ENCODE measurements at places on chromosomes 2 and 18.

GRCh38 chr2:121104721-121105141 lies 180.3 kb downstream of the TFCP2L1 start:
- DNase-seq: no peak

DNA sequence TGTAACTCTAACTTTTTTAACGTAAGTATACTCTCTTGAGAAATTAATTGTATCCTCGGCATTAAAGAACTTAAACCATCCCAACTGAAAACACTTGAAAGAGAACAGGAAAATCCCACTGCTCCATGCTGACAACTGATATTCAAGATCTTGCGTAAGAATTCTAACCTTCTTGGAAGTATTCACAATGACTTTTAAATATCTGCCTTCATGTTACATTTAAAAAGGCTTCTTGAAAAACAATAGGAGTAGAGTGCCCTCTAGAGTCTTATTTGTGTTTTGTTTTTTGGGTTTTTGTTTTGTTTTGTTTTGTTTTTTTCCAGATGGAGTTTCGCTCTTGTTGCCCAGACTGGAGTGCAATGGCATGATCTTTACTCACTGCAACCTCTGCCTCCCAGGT lies 65.4 kb upstream of the DNAJC10 start:
- peak; percentile 66 for DNase-seq

DNA sequence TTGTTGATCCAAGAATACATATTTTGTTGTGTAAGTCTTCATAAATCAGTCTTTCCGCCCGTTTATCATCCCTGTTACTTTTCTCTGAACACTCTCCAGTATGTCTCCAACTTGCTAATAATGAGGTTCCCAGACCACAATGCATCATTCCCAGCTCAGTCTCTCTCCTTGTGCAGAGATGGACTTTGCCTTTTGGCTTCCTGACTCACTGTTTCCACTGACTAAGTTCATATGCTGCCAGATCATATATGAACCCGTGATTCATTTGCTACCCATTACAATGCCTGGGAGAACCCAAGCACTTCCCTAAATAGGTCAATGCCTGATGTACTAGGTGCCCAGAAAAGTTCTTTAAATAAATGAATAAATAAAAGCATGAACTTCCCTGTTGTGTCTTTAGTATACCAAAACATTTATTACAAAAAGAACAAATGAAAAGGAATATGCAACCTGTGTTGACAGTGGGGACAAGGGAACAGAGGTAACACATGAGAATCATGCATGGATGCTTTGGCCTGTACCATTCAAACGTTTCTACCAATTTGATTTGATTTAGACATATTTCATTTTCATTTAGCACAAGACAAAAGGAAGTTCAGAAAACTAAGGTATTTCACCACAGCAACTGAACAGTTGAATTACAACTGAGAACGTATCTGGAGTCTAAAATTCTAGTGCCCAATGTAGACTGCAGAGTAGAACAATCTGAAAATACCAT lies 215.4 kb upstream of the HNRNPA3 start:
- peak; percentile 78 for DNase-seq

DNA sequence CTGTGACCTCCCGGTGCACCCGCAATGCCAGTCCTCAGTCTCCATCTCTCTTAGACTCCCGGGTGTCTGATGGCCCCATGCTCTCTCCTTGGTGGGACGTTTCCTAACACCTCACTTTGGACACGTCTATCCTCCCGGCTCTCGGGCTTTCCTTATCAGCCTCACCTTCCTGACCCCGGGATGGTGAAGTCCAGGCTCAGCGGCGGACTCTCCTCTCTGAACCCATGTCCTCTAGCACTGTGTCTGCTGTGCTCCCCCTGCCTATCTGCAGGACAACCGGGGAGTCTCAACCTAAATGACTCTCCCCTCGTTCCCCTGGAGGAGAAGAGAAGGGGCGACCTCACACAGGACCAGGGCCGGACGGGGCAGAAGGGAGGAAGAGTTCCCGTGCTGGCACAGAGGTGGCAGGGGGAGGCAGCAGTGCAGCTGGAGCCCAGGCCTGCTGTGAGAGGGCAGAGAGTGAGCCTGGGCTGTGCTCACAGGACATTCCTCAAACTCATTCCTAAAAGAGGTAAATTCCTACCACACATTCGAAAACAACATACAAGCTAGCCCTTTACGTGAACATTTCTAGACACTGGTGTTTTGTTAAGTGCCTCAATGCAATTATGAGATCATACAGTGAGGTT lies 41.9 kb downstream of the MBP start:
- DNase-seq: no peak

DNA sequence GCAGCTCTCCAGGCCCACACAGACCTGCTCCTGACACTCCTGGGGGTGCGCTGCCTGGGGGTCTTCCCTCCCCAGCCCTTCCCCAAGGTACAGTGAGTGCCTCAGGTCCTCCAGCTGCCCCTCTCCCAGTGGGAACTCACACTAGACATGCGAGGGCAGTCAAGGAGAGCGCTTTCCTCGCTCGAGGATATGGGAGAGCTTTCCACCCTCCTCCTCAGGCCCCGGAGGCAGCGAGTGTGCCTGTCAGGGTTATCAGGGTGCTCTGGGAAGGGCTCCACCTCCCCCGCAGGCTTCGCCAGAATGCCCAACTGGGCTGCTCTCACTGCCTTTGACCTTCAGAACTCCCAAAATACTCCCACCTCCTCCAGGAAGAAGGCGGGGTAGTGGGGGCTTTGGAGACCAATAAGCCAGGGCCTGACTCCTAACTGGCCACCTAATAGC lies 85.7 kb upstream of the LAPTM4A start:
- no peak for DNase-seq

- DNase-seq: no peak
These were observed 692.6 kb downstream of the ERBB4 start for GRCh38 chr2:211846036-211846400.

DNA sequence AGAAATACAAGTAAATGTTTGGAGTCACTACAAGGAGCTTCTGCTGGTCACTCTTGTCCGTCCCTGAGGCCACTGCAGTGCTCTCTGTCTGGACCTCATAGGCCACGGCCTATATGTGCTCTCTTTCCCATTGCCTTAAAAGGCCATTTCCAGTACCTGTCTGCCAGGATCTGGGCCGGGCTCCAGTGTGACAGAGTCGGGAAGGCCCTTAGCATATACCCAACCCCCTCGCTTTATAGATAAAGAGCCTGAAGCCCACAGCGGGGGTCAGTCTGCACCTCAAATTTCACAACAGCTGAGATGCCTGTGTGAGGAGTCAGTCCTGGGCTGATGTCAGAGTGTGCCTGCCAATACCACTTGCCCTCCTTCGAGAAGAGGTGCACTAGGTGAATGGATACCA lies 39.9 kb downstream of the ADD2 start:
- peak; percentile 8 for DNase-seq

DNA sequence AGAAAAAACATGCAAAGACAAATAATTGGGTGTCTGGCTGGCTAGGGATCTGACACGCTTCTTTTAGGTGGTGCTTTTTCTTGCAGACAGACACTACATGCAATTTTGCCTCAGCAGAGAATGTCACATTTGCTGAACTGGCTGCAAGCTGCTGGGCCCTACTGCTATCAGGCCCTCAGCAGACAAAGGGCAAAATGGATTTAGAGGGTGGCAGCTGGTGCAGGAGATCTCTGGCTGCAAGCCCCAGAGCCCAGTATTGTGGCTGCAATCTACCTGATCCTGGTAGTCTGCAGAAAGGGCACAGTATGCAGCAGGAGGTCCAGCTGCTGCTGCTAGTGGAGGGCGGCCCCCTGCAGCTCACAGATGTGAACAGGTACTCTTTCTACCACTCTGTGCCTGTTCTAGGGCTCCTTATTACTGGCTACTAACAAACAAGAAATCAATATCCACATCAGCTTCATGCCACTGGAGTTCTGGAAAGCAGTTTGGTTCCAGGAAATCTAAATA lies 796.7 kb upstream of the CELF4 start:
- no peak for DNase-seq

DNA sequence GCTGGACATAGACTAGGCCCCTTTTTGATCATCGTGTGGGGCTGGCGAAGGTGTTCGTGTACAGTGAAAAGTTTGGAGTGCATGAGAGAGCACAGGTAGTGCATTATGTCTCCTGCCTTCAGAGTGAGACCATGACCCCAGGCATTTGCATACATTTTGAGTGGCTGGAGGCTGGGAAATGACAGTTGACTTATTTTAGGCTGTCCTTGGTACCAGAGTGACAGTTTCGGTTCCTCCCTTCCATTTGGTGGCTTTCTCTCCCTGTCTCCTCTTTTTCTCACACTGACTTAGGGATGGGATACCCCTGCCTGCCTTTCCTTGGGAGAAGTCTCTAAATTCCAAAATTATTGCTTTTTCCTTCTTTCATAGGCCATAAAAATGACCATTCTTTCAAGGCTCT lies 20.1 kb downstream of the SERPINB12 start:
- no peak for DNase-seq

- DNase-seq: peak; percentile 67
These were observed 4.8 kb upstream of the IMPA2 start for GRCh38 chr18:11976315-11977152.

GRCh38 chr18:59810183-59810582 lies 89.6 kb upstream of the PMAIP1 start:
- DNase-seq: no peak

DNA sequence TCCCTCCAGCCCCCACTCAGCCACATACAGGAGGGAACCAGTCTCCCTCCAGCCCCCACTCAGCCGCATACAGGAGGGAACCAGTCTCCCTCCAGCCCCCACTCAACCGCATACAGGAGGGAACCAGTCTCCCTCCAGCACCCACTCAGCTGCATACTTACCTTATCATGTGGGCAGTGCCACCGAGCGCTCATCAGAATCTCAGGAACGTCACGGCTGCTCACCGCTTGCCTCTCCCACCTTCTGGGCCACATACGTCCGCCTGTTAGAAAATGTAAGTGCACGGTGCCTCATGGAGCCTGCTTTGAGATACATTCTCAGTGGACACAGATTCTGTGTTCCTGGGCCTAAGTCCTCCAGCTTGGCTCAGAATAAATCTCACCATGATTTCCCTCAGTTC lies 124.8 kb downstream of the PXDN start:
- no peak for DNase-seq

DNA sequence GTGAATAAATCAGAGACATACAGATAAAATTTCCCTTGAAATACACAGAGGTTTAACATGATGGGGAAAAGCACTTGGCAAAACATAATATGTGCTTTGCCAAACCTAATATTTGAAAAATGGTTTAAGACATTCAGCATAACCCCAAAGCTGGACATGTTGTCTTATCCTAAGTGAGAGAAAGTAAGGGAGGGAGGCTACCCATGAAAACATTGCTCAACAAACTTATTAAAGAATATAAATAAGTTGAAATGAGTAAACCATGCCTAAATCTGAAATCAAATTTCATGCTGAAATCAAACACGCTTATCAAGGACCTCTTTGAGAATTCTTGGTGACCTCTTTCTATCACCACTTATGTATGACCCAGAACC lies 81.2 kb downstream of the ARHGAP15 start:
- no peak for DNase-seq

GRCh38 chr2:58133395-58133794 lies 86.8 kb downstream of the VRK2 start:
- peak; percentile 25 for DNase-seq

DNA sequence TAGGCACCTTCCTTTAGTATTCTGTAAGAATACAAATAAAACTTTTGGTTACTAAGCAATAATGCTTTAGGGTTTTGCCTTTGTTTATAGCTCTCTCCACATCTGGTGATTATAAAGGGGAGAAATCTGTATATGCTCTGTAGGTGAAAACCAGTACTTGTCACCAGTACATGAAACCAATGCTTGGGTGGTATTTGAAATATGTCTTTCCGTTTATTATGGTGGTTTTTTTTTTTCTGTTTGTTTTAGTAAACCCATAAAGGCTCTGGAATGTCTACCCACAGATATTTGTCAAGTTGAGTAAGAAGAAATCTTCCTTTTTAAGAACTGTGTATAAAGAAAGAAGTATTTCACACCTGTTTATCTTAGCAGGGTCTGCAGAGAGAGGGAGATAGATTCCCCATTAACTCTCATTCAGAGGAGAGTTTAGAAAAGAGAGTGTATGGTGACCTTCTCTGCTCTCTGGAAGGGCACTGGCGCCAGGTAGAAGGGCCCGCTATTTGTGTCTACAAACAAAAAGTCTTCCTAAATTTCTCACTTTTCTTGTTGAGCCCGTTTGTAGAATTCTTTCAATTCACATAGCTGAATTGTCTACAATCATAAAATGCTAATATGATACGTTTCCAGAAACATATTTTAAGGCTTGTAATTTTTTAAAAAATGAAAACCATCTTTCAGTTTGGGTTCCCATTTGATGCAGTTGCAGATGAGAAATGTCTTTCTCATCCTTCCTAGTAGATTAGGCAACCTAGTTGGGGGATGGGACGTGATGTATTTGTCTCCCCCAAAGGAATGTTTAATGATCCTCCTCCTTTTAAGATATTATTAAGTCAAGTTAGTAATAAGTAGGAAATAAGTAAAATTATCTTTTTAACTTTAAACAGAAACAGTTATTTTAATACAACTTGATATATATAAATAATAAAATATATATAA lies 33.9 kb downstream of the MAP3K20 start:
- DNase-seq: peak; percentile 91

- DNase-seq: peak; percentile 79
These were observed 13.4 kb upstream of the GLS start for GRCh38 chr2:190867212-190867611.

DNA sequence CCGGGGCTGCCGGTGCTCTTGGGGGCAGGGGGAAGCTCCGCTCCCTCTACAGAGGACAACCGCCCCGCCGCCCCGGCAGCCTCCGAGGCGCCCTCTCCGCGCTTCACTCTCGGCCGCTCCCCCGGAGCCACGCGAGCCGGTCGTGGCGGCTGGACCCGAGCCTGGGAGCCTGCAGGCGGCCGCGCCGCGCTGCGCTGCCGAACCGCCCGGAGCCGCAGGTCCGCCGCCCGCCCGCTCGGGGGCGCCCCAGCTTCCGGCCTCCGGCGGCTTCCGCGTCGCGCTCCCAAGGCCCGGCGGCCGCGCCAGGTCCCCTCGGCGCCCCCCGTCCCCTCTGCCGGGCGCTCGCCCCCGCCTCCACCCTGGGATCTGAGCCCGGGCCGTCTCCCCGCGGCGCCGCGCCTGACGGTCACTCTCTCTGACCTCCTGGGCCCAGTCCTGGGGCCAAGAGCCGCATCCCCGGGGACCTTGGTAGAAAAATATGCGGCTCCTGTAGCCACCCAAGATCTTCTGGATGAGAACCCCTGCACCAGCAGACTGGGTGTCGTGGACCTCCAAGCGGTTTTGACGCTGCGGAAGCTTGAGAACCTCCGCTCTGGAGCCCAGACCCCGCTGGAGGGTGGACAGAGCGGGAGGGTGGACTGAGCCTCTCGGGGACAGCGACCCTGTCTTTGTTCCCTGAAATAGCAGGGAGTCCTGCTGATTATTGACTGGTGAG lies 44.3 kb downstream of the SERTAD2 start:
- DNase-seq: peak; percentile 51

GRCh38 chr2:10778724-10779115 lies 33.9 kb downstream of the PDIA6 start:
- DNase-seq: no peak

DNA sequence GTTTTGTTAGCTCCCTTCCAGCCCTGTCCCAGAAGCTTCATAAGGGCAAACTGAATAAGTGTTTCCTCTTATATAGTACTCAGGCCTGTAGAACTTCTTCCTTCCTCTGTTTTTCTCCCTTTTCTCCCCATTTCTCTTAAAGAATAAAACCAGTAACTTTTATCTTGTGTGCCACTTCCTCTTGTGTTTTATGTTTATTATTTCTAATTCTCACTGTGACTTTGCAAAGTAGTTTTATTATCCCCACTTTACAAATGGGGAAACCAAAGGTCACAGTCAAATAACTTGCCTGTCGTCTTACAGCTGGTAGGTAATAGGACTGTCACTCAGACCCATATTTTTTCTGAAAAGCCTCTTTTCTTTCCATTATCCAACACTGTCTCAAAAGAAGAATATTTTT lies 42.4 kb downstream of the RBBP8 start:
- no peak for DNase-seq
